Hematopoietic multipotent progenitor cell treated with erythropoietin and hydrocortisone succinate and interleukin-3 and kit ligand, for 17 days (in vitro differentiated cells): ENCODE measurements at places on chromosomes 2 and 18.

GRCh38 chr2:47093626-47094025 is 61.5 kb downstream of the STPG4 start:
- DNase-seq = no peak

DNA sequence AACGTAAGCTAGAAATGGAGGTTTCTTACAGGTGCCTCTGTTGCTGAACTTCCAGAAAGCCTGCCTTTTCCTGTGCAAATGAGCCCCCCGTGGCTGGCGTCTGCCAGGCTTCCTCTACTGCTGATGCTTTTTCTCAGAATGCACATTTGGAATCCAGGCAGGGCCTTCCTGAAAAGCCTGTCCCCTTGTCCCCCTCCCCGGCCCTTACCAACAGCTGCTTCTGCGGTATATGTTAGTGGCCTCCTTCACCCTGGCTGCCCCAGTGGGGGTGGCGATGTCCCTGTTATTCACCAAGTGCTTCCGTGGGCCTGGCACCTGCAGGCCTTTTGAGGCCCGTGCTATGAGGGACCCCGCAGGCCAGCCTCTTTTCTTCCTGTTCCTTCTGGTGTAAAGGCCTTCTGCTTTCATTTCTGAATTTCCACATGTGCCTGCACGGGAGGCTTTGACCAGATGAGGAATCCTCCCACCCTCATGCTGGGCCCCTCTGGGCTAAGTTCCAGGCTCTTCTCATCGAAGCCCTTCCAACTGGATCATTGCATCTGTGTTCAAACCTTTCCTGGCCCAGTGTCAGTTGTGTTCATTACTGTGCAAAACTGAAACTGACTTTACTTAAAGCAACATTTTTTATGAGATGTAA is 10.4 kb downstream of the CNDP2 start:
- no peak for DNase-seq

DNA sequence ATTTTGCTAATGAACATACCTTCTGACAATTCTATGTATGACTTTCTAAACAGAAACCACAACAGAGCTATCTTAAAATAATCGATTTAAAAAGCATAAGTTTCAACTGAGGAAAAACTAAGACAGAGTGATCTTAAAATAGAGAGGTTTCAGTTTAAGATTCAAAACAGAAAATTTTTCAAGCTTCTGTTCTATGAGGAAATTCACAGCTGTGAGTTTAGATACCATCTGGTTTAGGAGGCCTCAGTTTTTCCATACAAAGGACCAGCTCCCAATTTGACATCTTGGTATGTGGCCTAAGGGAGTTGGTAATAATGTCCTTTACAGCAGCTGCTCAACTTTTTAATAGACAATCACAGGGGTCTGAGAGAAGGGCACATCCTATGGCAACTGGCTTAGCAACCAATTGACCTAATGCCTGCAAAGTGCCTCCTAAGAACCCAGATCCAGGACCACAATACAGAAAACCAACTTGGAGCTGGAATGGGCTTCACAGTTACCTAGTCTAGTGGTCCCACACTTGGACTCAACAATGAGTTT is 39.7 kb downstream of the MDH1 start:
- no peak for DNase-seq

DNA sequence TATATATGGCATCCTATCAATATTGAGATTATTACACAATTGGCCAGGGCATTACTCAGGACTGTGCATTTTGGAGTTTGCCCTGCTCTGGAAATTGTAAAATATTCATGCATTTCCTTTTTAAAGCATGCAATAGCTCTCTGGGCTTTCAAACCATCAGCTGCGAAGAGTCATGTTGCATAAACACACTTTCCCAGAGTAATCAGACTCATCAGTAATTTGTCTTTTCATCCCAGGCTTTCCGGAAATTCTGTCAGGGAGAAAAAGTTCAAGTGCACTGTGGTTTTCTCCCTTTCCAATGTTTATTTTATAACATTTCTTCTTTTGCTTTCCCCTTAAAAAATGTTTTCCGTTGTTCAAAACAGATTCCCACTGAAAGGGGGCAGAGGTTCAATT is 38.9 kb upstream of the FHL2 start:
- DNase-seq = no peak

DNA sequence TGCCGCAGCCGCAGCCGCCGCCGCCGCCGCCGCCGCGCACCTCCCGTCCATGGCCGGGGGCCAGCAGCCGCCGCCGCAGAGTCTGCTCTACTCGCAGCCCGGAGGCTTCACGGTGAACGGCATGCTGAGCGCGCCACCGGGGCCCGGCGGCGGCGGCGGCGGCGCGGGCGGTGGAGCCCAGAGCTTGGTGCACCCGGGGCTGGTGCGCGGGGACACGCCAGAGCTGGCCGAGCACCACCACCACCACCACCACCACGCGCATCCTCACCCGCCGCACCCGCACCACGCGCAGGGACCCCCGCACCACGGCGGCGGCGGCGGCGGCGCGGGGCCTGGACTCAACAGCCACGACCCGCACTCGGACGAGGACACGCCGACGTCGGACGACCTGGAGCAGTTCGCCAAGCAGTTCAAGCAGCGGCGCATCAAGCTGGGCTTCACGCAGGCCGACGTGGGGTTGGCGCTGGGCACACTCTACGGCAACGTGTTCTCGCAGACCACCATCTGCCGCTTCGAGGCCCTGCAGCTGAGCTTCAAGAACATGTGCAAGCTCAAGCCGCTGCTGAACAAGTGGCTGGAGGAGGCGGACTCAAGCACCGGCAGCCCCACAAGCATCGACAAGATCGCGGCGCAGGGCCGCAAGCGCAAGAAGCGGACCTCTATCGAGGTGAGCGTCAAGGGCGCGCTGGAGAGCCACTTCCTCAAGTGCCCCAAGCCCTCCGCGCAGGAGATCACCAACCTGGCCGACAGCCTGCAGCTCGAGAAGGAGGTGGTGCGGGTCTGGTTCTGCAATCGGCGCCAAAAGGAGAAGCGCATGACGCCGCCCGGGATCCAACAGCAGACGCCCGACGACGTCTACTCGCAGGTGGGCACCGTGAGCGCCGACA is 2.4 kb downstream of the POU3F3 start:
- no peak for DNase-seq

GRCh38 chr2:147214914-147215313 is 629.9 kb upstream of the ACVR2A start:
- no peak for DNase-seq

DNA sequence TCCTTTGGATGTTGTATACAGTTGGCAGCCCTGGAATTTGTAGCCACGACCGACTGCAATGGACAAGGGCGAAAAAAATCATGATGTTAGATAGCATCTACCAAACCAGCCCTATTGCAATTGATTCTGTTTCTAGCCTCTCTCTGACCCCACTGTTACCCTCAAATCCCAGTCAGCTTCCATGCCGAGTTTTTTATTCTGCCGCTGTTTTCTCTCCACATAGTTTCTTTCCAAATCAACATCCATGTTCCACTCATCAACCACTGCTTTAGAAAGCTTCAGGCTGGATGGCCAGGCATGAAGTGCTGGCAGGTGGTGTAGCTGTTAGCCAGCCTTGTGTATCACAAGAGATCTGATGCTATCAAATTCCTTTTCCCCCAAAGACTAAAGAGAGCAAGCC is 272.8 kb downstream of the FIGN start:
- no peak for DNase-seq

DNA sequence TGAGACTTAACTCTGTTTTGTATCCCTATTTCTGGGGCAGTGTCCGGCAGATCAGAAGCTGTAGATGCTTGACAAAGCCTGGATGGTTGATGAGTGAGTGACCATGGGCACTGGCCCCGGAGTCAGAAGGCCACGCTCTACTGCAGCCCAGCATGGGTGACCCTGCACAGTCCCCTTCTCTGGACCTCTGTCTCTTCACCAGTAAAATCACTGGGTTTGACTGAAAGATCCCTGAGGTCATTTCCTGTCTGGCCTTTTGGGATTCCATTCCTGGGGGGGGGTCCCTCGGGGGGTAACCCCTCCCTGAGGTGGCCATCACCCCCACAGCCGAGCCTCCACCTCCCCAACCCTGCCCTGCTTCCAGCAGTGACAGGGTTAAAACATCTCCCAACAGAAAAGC is 31.7 kb downstream of the MRPL35 start:
- no peak for DNase-seq

- DNase-seq = no peak
These were observed 12.8 kb downstream of the NOSTRIN start for GRCh38 chr2:168814939-168815907.

GRCh38 chr2:121471532-121472469 is 58.9 kb upstream of the RNU4ATAC start:
- DNase-seq = no peak

DNA sequence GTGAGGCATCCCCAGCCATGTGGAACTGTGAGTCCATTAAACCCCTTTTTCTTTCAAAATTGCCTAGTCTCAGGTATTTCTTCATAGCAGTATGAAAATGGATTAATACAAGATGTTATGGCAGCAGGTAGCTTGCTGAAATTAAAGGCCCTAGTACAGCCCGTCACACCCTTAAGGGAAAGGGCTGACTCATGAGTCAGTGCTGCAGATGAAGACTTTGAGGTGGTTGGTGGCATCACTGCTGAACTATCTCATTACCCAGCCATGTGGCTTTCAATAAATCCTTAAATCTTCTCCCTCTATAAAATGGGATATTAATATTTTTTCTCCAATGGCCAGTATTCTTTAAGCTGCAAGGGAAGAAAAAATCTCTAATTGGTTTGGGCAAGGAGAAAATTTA is 226.1 kb upstream of the CCDC68 start:
- no peak for DNase-seq

GRCh38 chr2:133966720-133967304 is 287.1 kb upstream of the MGAT5 start:
- DNase-seq = no peak
